NCI-H1694 treated with DMSO at 0.1 percent for 48 hours (cell line): ENCODE measurements at places on chromosomes 1 and 21.

- no peak for DNase-seq
These were observed at the start of gene THEMIS2 for GRCh38 chr1:27872059-27872801. TSS of gene THEMIS2 (plus strand) at chr1:27872544. CDS start at chr1:27872572, 28 bp downstream.

DNA sequence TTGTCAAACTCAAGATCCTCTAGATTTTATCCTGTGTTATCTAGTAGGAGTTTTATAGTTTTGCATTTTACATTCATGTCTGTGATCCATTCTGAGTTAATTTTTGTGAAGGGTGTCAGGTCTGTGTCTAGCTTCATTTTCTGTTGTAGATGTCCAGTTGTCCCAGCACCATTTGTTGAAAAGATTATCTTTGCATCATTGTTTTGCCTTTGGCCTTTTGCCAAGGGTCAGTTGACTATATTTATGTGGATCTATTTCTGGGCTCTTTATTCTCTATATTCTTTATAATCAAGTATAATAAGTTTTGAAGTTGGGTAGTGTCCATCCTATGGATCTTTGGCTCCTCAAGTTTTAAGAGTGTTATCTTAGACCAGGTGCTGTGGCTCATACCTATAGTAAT, 21.9 kb downstream of the TRAF5 start:
- DNase-seq = no peak

- DNase-seq = no peak
These were observed 132.4 kb upstream of the TIAM1 start for GRCh38 chr21:31476263-31477022.

DNA sequence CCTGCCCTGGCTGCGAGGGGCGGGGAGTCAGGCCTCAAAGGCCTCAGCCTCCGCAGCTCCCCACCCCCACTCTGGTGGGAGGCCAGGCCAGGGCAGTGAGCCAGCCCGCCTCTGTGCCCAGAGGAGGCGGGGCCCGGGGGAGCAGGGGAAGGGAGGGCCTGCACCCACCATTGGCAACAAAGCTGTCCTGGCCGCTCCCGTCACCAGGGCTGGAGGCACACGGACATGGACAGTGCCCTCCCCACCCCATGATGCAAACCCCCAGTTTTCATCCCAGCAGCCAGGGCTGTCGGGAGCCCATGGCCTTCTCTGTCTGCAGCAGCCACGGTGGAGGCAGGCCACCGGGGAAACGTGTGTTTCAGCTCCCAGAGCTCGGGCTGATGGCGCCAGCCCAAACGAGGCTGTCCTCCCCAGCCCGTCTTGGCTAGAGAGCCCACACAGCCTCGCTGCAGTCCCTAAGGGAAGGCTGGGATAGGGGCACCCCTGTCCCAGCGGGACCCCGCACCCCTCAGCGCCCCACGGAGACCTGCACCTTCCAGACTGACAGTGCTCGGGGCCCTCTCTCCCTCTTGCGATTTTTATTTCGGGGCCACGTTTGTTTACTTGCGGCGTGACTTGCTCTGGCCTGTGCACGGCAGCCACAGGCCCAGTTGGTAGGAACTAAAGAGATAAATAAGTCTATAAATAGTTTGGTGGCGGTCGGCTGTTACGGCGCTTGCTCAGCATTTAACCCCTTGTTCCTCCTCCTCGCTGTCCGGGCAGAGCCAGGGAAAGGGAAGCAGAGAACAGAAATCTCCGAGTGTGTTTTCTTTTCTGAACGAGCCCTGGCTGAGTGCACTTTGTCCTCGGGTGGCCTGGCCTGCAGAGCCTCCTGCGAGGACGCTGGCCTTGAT, 101.8 kb downstream of the PRDM16 start:
- DNase-seq = peak; percentile 53

DNA sequence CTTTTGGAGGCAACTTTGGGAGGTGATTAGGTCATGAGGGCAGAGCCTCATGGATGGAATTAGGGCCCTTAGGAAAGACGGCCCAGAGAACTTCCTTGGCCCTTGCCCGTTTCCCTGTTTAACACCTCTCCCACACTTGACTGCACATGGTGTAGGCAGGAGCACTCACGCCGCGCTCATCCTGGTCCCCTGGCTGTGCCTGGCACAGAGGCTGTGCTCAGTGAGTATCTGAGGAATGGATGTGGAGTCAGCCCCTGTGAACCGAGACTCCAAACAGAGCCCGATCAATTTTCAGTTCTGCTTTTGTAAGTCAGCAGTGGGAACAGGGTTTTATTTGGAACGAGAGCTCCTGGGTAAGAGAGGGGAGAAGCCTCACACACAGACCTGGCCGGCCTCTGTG, 29.8 kb upstream of the ETV3 start:
- DNase-seq = no peak

- DNase-seq = no peak
These were observed 52.0 kb downstream of the CD2 start for GRCh38 chr1:116806245-116806644.

GRCh38 chr1:30909365-30910068, 959 bp upstream of the SDC3 start:
- no peak for DNase-seq

GRCh38 chr21:21064353-21064752, 66.1 kb downstream of the NCAM2 start:
- DNase-seq = no peak

- no peak for DNase-seq
These were observed 146.6 kb downstream of the TLR5 start for GRCh38 chr1:222996310-222996975.

- no peak for DNase-seq
These were observed 111.0 kb downstream of the ACTL8 start for GRCh38 chr1:17865912-17866739.

GRCh38 chr1:59845091-59845490, 30.3 kb downstream of the HOOK1 start:
- DNase-seq = no peak
